ENCODE measurements at places on chromosomes 4 and X.

DNA sequence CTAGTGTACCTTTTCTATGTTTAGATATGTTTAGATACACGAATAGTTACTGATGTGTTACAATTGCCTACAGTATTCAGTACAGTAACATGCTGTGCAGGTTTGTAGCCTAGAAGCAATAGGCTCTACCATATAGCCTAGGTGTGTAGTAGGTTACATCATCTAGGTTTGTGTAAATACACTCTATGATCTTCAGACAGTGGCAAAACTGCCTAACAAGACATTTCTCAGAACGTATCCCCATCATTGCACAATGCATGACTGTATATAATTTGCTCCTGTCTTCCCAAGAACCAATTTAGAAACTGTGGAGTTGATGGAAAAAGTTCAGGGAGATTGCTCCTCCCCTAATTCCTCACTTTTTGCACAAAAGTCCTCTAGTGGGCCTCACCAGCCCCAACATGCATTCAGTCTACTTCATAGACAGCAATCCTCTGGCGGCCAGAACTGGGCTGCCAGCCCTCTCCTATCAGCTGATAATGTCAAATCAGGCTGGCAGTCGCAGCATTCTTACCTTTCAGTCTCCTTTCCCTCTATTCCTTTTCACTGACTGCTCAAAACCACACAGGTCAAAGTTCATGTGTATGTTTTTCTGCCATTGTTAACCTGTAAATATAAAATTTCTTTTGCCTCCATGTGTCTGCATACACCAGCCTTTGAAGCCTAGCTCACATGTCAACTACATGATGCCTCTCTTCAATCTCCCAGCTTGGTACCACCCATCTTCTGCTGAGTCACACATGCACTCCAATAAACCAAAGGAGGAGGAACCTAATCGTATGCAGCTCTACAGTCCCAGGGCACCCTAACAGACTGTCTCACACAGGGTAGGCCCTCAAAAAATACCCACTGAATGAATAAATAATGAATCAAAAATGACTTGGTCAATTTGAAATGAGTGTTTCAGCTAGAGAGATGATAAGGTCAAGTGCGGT lies 32.0 kb downstream of the BCLAF3 start:
- no peak for DNase-seq

DNA sequence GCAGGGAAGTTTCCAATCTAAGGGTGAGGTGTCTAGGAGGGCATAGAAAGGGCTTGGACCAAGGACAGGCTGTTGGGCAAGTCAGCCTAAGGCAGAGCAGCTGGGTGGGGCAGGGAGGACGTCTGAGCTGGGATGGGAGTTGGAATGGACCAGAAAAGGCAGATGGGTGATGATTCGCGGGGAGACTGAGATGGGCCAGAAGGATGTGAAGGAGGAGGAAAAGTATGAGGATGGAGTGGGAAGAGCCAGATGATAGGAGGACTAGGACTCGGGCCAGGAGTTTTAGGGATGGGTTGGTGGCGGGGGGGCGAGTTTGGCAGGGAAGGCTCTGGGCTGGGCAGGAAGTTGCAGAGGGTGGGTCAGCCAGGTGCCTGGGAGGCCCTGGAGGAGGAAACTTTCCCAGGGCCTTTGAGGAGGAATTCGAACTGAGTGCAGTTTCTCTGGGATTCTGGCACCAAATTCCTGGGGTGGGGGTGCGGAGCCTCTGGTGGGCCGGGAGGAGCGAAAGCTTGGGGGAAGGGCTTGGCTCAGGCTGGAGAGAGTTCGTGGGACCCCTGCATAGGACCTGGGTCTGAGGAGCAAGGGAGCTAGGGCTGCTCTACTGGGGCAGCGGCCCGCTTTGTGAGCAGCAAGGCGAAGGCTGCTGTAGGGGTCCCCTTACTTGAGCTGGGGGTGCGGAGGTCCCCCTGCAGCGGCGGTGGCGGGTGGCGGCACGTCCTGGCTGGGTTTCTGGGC lies 8.7 kb upstream of the TIMP1 start:
- DNase-seq: no peak

- DNase-seq: no peak
Observed at GRCh38 chr4:6301732-6302442, 32.2 kb downstream of the WFS1 start.

- peak; percentile 37 for DNase-seq
Observed at GRCh38 chrX:104343428-104344129, 88.8 kb upstream of the ESX1 start.

GRCh38 chrX:15497865-15498264 lies 2.7 kb upstream of the BMX start:
- peak; percentile 52 for DNase-seq

DNA sequence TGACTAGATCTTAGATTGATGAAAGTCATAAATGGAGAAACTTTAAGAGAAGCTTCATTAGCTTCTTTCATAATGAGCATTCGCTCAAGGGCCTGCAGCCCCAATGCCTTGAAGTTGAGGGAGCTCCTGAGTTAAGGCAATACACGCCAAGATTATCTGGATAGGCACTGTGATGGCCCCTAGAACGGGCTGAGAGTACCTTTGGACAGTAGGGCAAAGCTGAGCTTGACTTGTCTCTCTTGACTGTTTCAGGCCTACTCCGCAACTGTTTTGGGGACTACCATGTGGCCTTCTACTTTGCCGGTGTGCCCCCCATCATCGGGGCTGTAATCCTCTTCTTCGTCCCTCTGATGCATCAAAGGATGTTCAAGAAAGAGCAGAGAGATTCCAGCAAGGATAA lies 83.3 kb downstream of the RLIM start:
- no peak for DNase-seq

DNA sequence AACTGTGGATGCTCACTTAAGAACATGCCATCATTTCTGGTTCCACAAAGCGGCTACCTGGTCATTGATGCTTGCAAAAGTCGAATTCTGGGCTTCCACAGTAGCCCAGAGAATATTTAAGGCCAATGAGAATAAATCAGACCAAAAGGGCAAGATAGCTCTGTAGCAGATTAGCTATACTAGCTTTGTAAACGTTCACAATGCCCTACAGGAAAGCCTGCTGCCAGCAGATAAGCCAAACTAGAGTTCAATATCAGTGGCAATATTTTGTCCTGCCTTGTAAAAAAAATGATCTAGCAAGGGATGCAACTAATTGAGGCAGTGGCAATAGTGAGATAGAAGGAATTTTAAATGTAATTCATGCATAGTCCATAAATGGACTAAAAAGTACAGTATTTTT lies 387.7 kb upstream of the TEX13C start:
- no peak for DNase-seq

GRCh38 chr4:140945106-140945505 lies 188.2 kb downstream of the RNF150 start:
- no peak for DNase-seq

DNA sequence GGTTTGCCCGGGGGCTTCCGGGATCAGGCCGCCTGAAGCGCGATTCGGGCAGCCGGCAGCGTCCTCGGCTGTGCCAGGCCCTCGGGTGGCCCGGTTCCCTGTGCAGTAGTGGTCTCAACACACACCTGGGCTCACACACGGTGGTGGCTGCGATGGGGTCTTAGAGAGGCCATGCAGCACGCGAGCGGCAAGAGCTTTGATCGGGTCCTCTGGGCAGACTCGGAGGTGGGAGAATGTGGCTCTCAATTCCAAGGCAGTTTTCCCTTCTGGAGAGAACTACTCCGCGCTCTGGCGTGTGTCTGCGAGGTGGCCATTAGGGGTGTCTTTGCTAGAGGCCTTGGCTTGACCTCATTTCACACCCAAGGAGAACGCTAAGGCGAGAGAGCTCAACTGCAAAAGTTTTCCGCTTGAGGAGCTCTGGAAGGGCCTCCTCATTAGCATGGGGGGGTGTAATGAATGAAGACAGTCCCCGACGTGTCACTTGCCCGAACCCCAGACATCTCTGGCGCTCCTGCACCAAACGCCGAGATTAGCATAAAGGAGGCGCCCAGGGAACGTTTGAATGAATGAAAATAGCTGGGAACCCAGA lies 771 bp upstream of the RBPJ start:
- no peak for DNase-seq

GRCh38 chr4:30726090-30726675 lies 6.0 kb downstream of the PCDH7 start:
- DNase-seq: no peak

DNA sequence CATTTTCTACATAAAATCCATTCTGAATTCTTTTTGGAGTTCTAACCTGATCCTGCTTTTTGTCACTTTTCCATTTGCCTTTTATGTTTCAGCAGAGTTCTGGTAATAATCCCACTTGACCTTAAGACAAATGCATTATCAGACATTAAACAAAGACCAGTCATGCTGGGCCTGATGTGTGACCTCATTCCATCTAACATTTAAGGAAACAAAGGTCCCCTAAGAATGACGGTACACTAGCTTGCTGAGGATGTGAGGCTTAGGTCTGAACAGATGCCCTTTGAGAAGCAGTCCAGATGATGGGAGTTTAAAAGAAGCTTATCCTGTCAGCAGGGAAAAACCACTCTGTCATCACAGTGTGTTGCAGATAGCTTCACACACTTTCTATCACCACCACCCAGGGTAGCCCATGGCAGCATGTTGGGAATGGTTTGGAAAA lies 38.1 kb upstream of the PDE5A start:
- DNase-seq: peak; percentile 20

DNA sequence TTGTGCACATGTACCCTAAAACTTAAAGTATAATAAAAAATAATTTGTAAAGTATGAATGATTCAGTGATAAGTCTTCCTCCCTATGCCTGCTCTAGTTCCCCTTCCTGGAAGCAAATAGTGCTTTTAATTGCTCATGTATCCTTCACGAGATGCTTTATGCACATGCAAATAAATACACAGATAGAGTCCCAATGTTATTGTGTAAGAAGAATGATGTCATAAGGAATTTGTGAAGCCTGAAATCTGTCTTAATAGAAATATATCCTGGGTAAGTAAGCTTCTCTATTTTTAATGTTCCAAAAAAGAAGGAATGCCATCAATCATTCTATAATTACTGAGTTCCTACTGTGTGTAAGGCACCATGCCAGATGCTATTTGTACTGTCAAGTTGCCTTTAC lies 157.5 kb upstream of the SLC4A4 start:
- no peak for DNase-seq

DNA sequence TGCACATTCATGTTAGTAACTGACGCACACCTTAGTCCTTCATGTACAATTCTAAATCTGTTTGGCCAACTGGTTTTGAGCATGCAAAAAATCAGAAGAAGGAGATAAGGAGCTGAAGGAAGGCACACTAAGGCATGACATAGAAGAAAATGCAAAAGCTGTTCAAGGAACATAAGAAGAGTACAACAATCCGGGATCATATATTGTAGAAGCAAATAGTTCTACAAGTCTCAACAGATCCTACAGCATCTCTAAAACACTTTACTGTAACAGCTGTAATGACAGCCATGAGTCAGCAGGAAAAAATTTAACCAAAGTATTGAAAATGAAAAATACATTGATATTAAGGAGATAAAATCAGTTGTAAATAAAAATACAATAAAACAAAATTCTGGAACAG lies 57.7 kb downstream of the KLHL13 start:
- no peak for DNase-seq

DNA sequence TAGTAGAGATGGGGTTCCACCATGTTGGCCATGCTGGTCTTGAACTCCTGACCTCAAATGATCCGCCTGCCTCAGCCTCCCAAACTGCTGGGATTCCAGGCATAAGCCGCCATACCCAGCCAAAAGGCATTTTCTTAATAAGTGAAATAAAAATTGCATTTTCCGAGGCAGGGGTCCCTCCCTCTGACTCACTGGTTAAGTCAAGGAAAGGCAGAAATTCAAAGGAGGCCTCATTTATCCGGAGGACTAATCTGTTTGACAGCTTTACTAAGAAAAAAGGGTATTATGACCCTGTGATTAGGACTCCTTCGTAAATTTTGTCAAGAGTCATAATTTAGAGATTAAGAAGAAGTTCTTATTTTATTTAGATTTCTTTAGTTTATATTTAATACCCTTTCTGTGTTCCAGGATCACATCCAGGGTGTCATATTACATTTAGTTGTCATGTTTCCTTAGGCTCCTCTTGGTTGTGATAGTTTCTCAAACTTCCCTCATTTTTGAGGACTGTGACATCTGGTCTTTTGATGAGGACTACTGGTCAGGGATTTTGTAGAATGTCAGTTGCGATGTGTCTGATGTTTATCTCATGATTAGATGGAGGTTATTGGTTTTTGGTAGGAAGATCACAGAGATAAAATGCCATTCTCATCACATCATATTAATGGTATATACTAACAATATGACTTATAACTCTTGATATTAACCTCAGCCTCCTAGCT lies 753.7 kb upstream of the AMOT start:
- peak; percentile 1 for DNase-seq

DNA sequence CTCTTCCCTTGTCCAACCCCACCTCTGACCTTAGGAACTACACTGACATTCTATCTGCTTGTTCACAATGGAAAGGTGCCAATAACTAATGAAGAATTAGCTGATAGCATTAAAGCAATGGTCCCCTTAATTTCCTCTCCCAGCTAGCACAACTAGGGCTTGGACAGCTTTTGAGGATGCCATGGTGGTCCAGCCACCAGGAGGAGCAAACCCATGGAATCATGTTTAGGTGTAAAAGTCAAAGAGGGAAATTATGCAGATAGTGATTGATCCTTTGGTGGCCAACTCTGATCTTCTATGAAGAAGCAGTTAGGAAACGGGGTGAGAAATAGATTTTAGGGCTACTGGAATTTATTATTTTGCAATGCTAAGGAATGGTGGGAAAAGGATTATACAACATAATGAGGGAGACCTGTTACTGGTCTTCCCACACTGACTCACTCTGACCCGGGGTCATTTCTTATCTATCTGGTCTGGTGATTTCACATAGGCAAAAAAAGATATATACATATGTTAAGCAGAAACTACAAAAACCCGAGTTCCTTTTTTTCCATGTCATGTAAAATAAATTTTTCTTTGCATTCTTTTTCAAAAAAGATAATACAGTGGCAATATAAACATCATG lies 45.8 kb upstream of the FBXW7 start:
- DNase-seq: no peak

- DNase-seq: no peak
Observed at GRCh38 chr4:19961091-19961490, 290.6 kb upstream of the SLIT2 start.

- no peak for DNase-seq
Observed at GRCh38 chr4:112329672-112330375, 32.7 kb downstream of the ALPK1 start.

GRCh38 chr4:148445071-148445859 lies 3.1 kb upstream of the NR3C2 start:
- DNase-seq: peak; percentile 31

- no peak for DNase-seq
Observed at GRCh38 chr4:87144356-87144755, 76.1 kb downstream of the KLHL8 start.

DNA sequence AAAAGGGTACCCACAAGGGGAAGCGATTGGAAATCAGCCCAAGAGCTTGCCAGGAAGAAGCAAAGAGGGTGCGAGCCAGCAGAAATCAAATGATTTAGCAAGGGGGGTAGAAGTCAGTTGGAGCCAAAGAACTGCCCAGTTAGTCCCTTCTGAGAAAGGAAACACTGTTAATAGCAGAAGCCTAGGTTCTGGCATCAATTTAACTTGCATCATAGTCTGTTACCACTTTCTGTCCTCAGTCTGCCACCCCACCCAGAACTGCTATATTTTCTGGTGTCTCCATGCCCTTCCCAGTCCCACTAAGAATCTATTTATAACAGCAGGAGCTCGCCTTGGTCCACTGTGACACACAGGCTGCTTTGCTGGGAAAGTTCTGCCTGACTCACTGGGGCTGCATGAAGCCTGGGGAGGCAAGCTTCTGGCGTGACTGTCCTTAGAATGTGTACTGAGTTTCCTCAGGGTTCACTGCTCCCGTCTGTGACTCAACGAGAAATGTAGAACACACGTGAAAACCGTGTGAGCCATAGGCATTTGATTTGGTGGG lies 157.8 kb upstream of the TTC29 start:
- no peak for DNase-seq
